Vagina (tissue), 2 donors: ENCODE measurements at places on chromosomes 1 and 21. TPM values are rescaled to one million over a fixed set of nuclear protein-coding genes. Genes with fewer than 3 reads are reported as not detected.

CLCA1 gene
- not detected for total RNA-seq

RSRP1 gene
- total RNA-seq = 163 TPM

LRRC8B gene
- total RNA-seq = 9.8 TPM

C1QA gene
- 95.8 TPM for total RNA-seq

MCOLN3 gene
- 5.6 TPM for total RNA-seq

AMY2B gene
- total RNA-seq = 25.0 TPM

TAL1 gene
- total RNA-seq = 7.1 TPM

TNFSF18 gene
- not detected for total RNA-seq

DSCAM gene
- not detected for total RNA-seq

ERG gene
- total RNA-seq = 20.9 TPM

LMO4 gene
- total RNA-seq = 53.8 TPM

HPCAL4 gene
- total RNA-seq = 0.49 TPM

RWDD3 gene
- total RNA-seq = 17.9 TPM

LCE1D gene
- not detected for total RNA-seq
